Dermis blood vessel endothelial cell (primary cell): ENCODE measurements at places on chromosomes 5 and 9. TPM values are rescaled to one million over a fixed set of nuclear protein-coding genes. Genes with fewer than 3 reads are reported as not detected.

Gene RUFY1
- 65.9 and 67.8 TPM in 2 replicates for total RNA-seq

Gene MORN5
- not detected in 2 replicates for total RNA-seq

Gene OSMR
- 24.2 and 30.0 TPM in 2 replicates for total RNA-seq

Gene SPATA31E1
- not detected in 2 replicates for total RNA-seq

Gene SGCD
- total RNA-seq = 0.51 and 0.84 TPM in 2 replicates

Gene SLC6A7
- total RNA-seq = not detected in 2 replicates

Gene LHX6
- total RNA-seq = 18.1 and 27.4 TPM in 2 replicates

Gene PCDHB16
- total RNA-seq = 0.17 and 0.23 TPM in 2 replicates

Gene BTNL9
- total RNA-seq = 0.05 and 0.17 TPM in 2 replicates

Gene F2R
- 99.4 and 122 TPM in 2 replicates for total RNA-seq

Gene PDGFRB
- 9.9 and 17.0 TPM in 2 replicates for total RNA-seq

Gene WNT8A
- total RNA-seq = not detected in 2 replicates

Gene RLN2
- total RNA-seq = 1.6 TPM in 1 of 2 replicates, not detected in the other

Gene GRXCR2
- not detected in 2 replicates for total RNA-seq

Gene SPINK4
- total RNA-seq = not detected in 2 replicates

Gene PCDHGA6
- total RNA-seq = 2.2 TPM in 2 replicates

Gene GNA14
- total RNA-seq = 16.8 and 34.9 TPM in 2 replicates

Gene CTXN3
- not detected in 2 replicates for total RNA-seq

Gene HNRNPAB
- total RNA-seq = 55.0 and 64.6 TPM in 2 replicates

Gene ETF1
- total RNA-seq = 102 and 129 TPM in 2 replicates

Gene ZCCHC9
- total RNA-seq = 20.7 and 26.4 TPM in 2 replicates

Gene TTLL11
- 4.3 and 5.3 TPM in 2 replicates for total RNA-seq

Gene RMI1
- 8.0 and 18.4 TPM in 2 replicates for total RNA-seq

Gene LPAR1
- 0.05 and 0.17 TPM in 2 replicates for total RNA-seq

Gene THBS4
- 0.28 and 1.4 TPM in 2 replicates for total RNA-seq

Gene NMUR2
- not detected in 2 replicates for total RNA-seq

Gene ATP6V1G1
- total RNA-seq = 119 and 176 TPM in 2 replicates

Gene CDC20B
- total RNA-seq = 0.05 TPM in 1 of 2 replicates, not detected in the other
